ENCODE measurements at places on chromosomes 11 and 22.

DNA sequence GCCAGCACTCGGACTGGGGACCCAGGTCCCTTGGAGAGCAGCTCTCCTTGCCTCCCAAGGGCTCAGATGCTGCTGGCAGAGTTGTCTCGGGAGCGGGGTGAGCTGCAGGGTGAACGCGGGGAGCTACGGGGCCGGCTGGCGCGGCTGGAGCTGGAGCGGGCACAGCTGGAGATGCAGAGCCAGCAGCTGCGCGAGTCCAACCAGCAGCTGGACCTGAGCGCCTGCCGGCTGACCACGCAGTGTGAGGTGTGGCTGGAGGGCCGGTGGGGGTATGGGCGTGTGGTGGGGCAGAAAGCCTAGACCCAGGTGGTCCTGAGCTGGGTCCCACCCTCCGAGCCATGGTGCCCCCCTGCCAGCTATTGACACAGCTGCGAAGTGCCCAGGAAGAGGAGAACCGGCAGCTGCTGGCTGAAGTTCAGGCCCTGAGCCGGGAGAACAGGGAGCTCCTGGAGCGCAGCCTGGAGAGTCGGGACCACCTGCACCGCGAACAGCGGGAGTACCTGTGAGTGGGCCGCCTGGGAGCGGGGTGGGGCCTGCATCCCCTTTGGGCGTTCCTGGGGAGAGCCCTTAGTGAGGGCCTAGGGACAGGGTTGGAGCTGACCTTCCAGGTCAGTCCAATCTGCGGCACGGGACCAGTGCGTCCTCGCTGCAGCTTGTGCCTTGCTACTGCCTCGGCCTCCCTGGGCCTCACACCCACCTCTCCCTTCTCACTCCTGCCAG is 5.8 kb upstream of the RPS6KA4 start:
- DNase-seq: no peak

DNA sequence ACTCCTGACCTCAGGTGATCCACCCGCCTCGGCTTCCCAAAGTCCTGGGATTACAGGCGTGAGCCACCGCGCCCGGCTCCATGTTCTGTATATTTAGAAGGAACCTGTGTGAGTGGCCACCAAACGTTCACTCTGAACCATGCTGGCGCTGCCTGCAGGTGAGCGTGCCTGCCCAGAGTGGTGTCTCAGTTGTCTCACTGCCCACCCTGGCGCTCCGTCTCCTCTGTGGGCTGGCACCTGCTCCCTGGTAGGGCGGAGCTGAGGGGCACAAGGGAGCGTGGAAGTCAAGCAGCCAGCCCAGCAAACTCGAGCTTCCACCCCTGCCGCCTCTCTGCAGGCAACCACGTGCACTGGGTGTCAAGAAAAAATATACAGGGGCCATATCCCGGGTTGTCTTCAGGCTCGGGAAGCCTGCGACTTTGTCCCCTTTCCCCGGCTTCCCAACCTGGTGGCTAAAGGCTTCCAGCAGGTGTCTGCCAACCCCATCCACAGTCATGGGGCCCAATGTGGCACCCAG is 16.7 kb downstream of the TXN2 start:
- no peak for DNase-seq

- DNase-seq: no peak
These were observed 591 bp upstream of the DNAJC4 start for GRCh38 chr11:64229744-64230170.

DNA sequence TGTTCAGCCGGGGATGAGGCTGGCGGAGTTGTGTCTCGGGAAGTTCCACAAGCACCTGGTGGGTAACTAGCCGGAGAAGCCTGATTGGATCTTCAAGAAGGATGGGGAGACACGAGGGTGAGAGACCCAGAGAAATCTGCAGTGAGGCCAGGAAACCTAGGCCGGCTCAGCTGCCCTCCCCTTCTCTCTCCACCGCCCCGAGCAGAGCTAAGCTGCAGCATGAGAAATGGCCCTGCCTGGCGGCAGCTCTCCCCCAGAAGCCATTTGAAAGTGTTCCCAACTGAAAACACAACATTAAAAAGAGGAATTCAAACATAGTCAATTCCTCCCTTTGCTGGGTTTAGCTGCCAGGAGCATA is 77.8 kb upstream of the SHISAL1 start:
- no peak for DNase-seq

- no peak for DNase-seq
These were observed 2.0 kb downstream of the FREY1 start for GRCh38 chr11:45905095-45905494.

GRCh38 chr11:122976061-122976733 is 5.4 kb downstream of the BSX start:
- DNase-seq: no peak

DNA sequence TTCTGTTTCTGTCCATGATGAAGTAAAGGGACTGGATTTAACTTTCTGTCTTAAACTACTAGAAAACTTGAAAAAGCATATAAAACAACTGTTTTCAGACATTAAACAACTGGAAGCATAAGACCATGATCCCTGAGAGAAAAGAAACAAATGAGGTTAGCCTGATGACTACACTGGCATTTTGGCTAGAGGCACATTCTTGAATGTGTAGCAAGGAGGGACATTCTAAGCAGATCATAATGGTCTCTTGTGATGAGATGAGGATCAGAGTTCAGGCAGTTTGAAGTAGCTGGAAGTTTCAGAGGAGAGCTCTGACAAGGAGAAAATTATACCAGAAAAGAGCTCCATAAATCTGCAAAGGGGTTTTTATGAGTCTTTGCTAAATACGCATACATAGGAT is 75.4 kb downstream of the AASDHPPT start:
- DNase-seq: no peak

DNA sequence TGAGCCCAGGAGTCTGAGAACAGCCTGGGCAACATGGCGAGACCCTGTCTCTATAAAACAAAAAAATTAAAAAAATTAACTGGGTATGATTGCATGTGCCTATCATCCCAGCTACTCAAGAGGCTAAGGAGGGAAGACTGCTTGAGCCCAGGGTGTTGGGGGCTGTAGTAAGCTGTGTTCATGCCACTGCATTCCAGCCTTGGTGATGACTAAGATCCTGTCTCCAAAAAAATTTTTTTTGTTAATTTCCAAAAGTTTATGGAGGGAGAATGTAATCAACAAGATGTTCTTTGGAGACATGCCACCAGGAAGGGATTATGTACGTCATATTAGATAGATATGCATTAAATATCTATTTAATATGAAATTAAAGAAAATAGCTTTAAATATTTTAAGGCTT is 267.5 kb downstream of the SBF2 start:
- no peak for DNase-seq

- DNase-seq: no peak
These were observed 80.6 kb downstream of the WNT7B start for GRCh38 chr22:45896153-45896951.

DNA sequence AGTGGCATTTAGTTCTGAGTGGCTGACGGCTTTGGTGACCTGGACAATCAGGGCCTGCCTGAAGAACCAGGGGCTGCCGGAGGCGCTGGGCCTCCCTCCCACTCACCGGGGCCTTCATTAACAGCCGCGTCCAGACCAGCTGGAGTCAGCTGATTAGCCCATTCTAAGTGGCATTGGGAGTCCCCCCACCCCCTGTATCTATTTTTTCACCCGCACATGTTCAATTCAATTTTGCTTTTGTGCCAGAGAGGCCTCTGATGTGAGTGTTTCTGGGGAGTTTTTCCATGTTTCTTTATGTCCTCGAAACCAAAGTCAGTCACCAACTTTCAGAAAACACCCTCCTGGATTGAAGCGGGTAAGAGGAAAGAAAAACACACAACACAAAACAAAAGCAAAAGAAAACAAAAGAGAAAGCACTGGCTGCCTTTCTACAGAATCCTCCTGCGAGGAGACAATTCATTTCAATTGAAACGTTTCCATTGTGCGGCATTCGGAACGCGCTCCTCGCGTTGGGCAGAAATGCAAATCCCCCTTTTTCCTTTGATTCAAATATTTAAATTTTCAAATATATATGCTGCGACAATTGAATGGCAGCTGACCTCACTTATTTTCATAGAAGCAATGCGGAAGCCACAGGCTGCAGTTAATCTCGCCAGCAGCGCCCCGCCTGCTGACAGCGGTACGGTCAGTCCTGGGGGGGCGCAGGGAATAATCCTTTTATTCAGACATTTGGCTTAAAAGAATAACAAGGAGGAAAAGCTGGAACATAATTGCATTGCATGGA is 17.7 kb downstream of the CDKN1C start:
- DNase-seq: no peak

Measured in activated T-helper 1 cell treated with anti-CD3 and anti-CD28 coated beads, Interleukin-2, amount 50 U/mL, for 16 hours (primary cell).